T-helper 17 cell (primary cell): ENCODE measurements at places on chromosomes 6 and 20.

- H3K4me1 ChIP-seq: no peaks in the 10 kb centered on the region
- H3K36me3 ChIP-seq: no peaks in the 10 kb centered on the region
- DNase-seq: no peak
- no peak overlapping the region for H3K27ac ChIP-seq
- no peak overlapping the region for H3K4me3 ChIP-seq
Measured at GRCh38 chr20:40866056-40866455, 162.6 kb upstream of the TOP1 start.

- no peaks in the 10 kb centered on the region for H3K4me1 ChIP-seq
- no peaks in the 10 kb centered on the region for H3K27me3 ChIP-seq
- no peak for DNase-seq
- no peaks in the 10 kb centered on the region for H3K36me3 ChIP-seq
- H3K27ac ChIP-seq: no peak overlapping the region
Measured at GRCh38 chr6:11918739-11919605, 93.1 kb upstream of the HIVEP1 start.

DNA sequence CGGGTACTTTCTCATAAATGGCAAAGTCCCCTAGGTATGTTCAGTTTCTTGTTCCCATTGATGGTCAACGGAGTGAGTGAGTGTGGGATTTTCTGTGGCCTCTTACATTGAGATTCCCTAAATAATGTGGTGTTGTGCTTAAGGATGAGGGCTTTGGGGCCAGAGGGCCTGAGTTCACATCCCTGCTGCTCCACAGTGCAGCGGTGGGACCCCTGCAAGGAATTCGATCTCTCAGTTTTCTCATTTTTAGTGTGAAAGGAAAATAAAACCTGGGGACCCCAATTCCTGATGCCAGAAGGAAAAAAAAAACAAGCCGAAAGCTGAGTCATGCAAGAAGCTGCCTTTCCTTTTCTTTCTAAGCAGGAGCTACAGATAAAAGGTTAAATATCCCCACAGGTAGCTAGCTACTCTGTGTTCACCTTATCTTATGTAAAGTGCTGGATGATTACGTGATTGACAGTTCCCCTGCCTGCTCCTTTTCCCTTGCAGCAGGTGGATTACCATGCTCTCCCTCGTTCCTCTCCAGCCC is 120.2 kb upstream of the CLDN20 start:
- H3K27me3 ChIP-seq: no peaks in the 10 kb centered on the region
- H3K4me3 ChIP-seq: peak overlapping the region; percentile 69
- H3K36me3 ChIP-seq: no peaks in the 10 kb centered on the region
- peak overlapping the region; percentile 86 for H3K27ac ChIP-seq

DNA sequence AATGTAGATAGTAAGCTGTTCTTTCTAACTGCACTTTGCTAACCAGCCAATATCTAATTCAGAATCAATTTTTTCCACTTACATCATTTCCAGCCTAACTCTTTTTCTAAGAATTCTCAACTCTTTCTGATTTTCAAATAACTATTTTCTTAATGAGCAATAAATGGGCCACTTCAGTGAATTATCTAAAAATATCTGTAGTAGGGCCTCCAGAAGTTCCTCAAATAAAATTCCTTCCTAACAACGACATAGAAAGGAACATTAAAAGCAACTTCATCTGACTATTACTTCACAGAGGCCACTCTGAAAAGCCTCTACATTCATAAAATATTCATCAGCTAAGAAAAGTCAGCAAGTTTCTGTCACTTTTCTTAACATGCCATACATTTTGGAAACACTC is 4.8 kb downstream of the COL12A1 start:
- no peak overlapping the region for H3K27ac ChIP-seq
- peaks cover 68% of the 10 kb centered on the region for H3K27me3 ChIP-seq
- DNase-seq: no peak
- no peak overlapping the region for H3K4me3 ChIP-seq
